ENCODE measurements at places on chromosomes 16 and 17. TPM values are rescaled to one million over a fixed set of nuclear protein-coding genes. Genes with fewer than 3 reads are reported as not detected.

- peak; percentile 38 for DNase-seq
These were observed 5.5 kb downstream of the JMJD6 start for GRCh38 chr17:76720941-76721340.

Gene MMP2
- total RNA-seq = 353 TPM

DNA sequence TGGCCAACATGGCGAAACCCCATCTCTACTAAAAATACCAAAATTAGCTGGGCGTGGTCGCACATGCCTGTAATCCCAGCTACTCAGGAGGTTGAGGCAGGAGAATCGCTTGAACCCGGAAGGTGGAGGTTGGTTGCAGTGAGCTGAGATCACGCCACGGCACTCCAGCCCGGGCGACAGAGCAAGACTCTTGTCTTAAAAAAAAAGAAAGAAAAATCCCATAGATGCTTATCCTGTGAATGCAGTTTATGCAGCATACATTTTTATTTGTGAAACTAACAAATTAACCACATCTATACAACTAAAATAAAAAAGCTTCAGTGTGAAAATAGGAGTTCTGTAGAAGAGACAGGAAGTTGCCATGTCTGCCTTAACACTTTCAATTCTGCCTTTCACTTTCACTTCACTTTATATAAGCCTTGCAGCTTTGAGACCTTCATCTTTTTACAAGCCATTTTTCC lies 7.1 kb downstream of the IGSF6 start:
- no peak for DNase-seq

Gene ERN2
- total RNA-seq = 0.29 TPM

Gene KRTAP17-1
- total RNA-seq = not detected

GRCh38 chr17:48816438-48816773 lies 623 bp downstream of the TTLL6 start:
- DNase-seq = no peak

- DNase-seq = peak; percentile 69
These were observed 1.2 kb downstream of the USP7 start for GRCh38 chr16:8962393-8963009.

GRCh38 chr17:82338858-82339633 lies 5.5 kb upstream of the SECTM1 start:
- DNase-seq = no peak

- no peak for DNase-seq
These were observed 15.7 kb upstream of the MC1R start for GRCh38 chr16:89902980-89903379.

DNA sequence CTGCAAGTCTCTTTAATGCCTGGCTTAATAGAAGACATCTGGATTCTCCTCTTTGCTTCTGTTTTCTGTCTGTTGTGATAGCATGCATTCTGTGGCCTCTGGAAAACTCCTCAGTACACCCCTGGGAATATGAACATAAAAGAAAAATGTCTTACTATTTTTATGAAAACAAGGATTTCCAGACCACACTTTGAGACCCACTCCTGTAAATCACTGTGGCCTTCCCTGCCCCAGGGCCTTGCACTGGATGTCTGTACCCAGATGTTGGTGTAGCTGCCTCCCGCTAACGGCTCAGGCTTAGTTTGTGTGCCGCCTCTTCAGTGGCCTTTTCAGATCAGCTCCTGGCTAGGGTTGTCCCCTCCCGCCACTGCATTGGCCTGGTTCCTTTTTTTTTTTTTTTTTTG lies 126.6 kb downstream of the SOCS1 start:
- no peak for DNase-seq

DNA sequence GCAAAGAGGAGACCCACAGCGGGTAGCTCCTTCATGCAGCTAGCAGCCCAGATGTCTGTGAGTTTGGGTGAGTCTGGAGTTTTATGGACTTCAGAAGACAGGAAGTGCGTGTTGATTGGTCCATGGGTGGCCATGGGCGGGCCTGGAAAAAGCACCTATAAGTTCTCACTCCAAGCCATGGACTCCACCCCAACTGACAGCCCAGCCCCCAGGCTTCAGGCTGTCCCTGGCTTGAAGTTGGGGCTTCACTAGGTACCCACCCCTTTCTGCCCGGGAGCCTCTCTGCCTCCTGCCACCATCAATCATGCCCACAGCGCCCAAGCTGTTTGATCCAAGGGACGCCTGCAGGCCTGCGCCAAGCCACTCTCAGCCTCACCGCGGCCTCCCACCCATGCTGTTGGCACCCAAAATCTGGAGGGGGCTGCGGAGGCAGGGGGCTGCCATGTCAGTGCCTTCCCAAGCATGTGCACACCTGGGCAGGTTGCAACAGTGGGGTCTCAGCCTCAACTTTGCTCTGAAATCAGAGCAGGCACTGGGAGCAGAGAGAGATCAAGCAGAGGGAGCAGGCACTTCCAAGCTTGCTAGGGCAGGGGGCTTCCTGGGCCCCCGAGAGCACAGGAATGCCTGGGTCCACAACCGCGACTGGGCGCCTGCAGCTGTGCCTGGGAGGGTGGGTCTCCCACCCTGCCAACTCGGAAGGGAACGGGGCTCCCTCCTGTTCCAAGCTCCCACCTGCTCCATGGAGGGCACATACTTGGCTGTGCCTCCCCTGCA lies 1503.7 kb downstream of the CDH11 start:
- no peak for DNase-seq

Gene INCA1
- 4.5 TPM for total RNA-seq

Gene C17orf50
- not detected for total RNA-seq

DNA sequence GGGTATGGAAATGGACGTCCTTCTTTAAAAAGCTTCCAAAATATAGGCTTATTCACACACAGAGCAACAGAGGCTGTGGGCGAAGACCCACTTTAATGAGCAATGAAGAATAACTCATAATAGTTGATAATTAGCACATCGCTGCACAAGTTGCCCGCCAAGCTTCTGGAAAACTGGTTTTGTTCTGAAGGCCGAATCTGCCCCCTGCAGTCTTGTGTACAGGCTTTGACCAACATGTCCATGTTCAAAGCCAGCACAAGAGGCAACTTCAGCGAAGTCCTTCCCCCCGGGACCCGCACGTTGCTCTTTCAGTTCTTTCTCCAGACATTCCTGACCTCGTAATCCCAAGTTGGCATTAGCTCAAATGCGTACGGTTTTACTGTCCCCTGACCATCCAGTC lies 73.3 kb downstream of the IRX5 start:
- DNase-seq = no peak

Data from upper lobe of right lung (tissue), 1 donor.